Osteoblast (primary cell): ENCODE measurements at places on chromosomes 7 and 10. TPM values are rescaled to one million over a fixed set of nuclear protein-coding genes. Genes with fewer than 3 reads are reported as not detected.

The BAMBI gene
- 13.6 and 14.8 TPM in 2 replicates for total RNA-seq

The SLC26A3 gene
- not detected in 2 replicates for total RNA-seq

The GPR26 gene
- not detected in 2 replicates for total RNA-seq

The MINDY3 gene
- total RNA-seq, result 32.1 and 36.6 TPM in 2 replicates

The CHCHD1 gene
- total RNA-seq, result 11.2 and 12.7 TPM in 2 replicates

The GPRIN2 gene
- not detected in 2 replicates for total RNA-seq

The AMPH gene
- 1.1 and 4.4 TPM in 2 replicates for total RNA-seq

The OTUD1 gene
- total RNA-seq, result 9.8 and 11.5 TPM in 2 replicates

The TEX47 gene
- not detected in 2 replicates for total RNA-seq

The NME8 gene
- not detected in 2 replicates for total RNA-seq

The DRGX gene
- total RNA-seq, result under 0.01 TPM in 1 of 2 replicates, not detected in the other

The EPHA1 gene
- total RNA-seq, result not detected in 2 replicates

The SEMA3E gene
- 0.29 and 1.4 TPM in 2 replicates for total RNA-seq

The SDK1 gene
- total RNA-seq, result under 0.01 and 0.36 TPM in 2 replicates

The CRYGN gene
- 0.59 and 0.72 TPM in 2 replicates for total RNA-seq

The VWA2 gene
- under 0.01 TPM in 1 of 2 replicates, not detected in the other for total RNA-seq

The SH3PXD2A gene
- total RNA-seq, result 27.7 and 29.0 TPM in 2 replicates

The UNCX gene
- not detected in 2 replicates for total RNA-seq

The CLDN3 gene
- total RNA-seq, result not detected in 2 replicates

The LAMB1 gene
- 410 and 488 TPM in 2 replicates for total RNA-seq

The NPY4R gene
- total RNA-seq, result under 0.01 and 0.36 TPM in 2 replicates

The ELOVL3 gene
- total RNA-seq, result 2.2 and 2.7 TPM in 2 replicates

The OAT gene
- 202 and 227 TPM in 2 replicates for total RNA-seq

The NUTM2A gene
- total RNA-seq, result 0.59 and 0.72 TPM in 2 replicates

The ATRNL1 gene
- total RNA-seq, result 1.2 and 1.4 TPM in 2 replicates

The HMX3 gene
- total RNA-seq, result not detected in 2 replicates

The GPR15LG gene
- total RNA-seq, result not detected in 2 replicates

The AUTS2 gene
- 15.2 and 17.4 TPM in 2 replicates for total RNA-seq

The GATA3 gene
- not detected in 2 replicates for total RNA-seq

The TEX36 gene
- total RNA-seq, result not detected in 2 replicates

The ANKRD61 gene
- total RNA-seq, result not detected in 2 replicates

The CROT gene
- 14.8 and 20.0 TPM in 2 replicates for total RNA-seq

The PNLIPRP3 gene
- total RNA-seq, result 0.59 and 0.72 TPM in 2 replicates

The LLCFC1 gene
- total RNA-seq, result not detected in 2 replicates

The KEL gene
- total RNA-seq, result not detected in 2 replicates

The STN1 gene
- 20.6 and 28.9 TPM in 2 replicates for total RNA-seq

The CCDC172 gene
- not detected in 2 replicates for total RNA-seq

The ANLN gene
- 12.7 and 16.8 TPM in 2 replicates for total RNA-seq

The SLC13A1 gene
- total RNA-seq, result not detected in 2 replicates

The GIMAP6 gene
- 0.36 TPM in 1 of 2 replicates, not detected in the other for total RNA-seq

The FASTK gene
- total RNA-seq, result 87.6 and 95.2 TPM in 2 replicates

The CYREN gene
- 29.8 and 35.5 TPM in 2 replicates for total RNA-seq

The GJC3 gene
- total RNA-seq, result not detected in 2 replicates

The TAS2R41 gene
- total RNA-seq, result not detected in 2 replicates

The HOXA3 gene
- total RNA-seq, result 3.5 and 4.0 TPM in 2 replicates

The SLC4A2 gene
- 52.2 and 61.5 TPM in 2 replicates for total RNA-seq

The PLPP4 gene
- total RNA-seq, result 8.0 and 16.5 TPM in 2 replicates

The KLLN gene
- 0.59 and 0.72 TPM in 2 replicates for total RNA-seq

The TACR2 gene
- total RNA-seq, result 0.29 and 0.36 TPM in 2 replicates

The TMEM213 gene
- not detected in 2 replicates for total RNA-seq

The KCNIP2 gene
- 0.88 and 1.4 TPM in 2 replicates for total RNA-seq

The SLC26A4 gene
- 0.36 and 0.59 TPM in 2 replicates for total RNA-seq

The PAX4 gene
- not detected in 2 replicates for total RNA-seq

The TCAF2 gene
- 1.8 and 2.5 TPM in 2 replicates for total RNA-seq

The SFTPD gene
- total RNA-seq, result 0.36 TPM in 1 of 2 replicates, not detected in the other

The FRA10AC1 gene
- 8.7 and 28.3 TPM in 2 replicates for total RNA-seq
